ENCODE measurements at places on chromosomes 12 and 14.

DNA sequence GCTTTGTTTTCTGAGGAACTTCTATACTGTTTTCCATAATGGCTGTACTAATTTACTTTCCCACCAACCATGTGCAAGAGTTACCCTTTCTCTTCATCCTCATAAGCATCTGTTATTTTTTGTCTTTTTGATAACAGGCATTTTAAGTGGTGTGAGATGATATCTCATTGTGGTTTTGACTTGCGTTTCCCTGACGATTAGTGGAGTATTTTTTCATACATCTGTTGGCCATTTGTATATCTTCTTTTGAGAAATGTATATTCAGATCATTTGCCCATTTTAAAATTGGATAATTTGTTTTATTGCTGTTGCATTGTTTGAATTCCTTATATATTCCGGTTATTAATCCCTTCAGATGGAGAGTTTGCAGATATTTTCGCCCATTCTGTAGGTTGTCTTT, 10.2 kb upstream of the HMGA2 start:
- no peak for DNase-seq

GRCh38 chr12:26126340-26127284, 1.8 kb upstream of the BHLHE41 start:
- DNase-seq = no peak

- DNase-seq = no peak
Observed at GRCh38 chr14:96631621-96632362, 129.6 kb downstream of the PAPOLA start.

DNA sequence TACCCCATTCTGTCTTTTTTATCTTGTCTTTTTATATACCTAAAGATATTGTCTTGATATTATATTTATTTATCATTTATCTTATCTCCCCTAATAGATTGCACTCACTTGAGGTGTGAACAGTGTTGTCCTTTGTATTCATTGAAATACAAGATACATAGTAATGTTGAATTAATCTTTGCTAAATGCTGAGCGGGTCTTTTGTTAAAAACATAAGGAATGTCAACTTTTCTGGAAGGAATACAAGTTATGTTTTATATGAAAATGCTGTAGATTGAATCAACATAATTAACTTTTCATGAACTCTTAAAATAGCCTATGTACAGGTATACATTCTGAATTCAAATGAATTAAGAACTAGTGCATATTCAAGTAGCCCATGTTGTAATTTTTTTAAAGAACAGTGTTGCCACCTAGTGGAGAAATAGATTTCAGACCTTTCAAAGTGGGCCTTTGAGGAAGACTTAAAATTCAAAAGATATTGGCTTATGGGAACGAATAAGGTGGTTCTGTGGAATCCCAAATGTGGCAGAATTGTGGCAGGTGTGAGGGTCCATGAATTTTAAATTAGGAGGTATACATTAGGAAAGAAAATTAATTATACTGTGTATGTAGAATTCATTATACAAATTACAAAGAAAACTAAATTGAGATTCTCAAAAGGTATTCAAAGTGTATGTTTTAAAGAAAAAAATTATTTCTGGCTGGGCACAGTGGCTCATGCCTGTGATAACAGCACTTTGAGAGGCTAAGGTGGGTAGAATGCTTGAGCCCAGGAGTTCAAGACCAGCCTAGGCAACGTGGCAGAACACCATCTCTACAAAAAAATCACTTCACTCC, 19.1 kb downstream of the BBOF1 start:
- no peak for DNase-seq

DNA sequence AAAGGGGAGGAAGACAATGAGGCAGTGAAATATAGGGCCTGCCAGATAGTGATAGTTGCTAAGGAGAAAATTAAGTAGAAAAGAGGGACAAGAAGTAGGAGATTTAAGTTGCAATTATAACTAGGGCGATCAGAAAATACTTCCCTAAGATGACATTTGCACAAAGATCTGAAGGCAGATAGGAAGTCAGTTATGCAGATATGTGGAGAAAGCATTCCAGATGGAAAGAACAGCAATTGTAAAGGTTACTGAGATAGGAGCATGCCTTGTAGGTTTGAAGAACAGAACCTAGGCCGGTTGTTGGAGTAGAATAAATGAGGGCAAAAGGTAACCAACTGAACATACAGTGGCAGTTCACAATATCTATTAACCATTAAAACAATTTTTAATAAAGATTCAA, 21.4 kb upstream of the ACTR6 start:
- DNase-seq = no peak

DNA sequence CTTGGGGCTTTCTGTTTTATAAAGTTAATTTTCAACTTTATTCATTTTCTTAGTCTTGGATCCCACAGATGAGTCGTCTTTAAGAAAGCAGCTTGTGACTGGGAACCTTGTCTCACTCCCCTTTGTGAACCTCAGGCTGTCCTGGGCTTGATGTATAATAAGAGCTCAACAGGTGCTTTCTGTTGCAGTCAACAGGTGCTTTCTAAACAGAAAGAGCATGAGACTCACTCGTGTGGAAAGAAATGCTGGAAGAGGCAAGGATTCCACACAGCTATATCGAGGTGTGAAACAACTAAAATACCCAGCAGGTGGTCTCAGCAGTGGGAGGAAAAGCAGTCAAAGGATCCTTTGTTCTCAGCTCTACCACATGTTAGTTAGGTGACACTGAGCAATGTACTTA, 398.9 kb downstream of the EGLN3 start:
- no peak for DNase-seq

GRCh38 chr14:90305176-90305601, 26.6 kb downstream of the NRDE2 start:
- DNase-seq = no peak

DNA sequence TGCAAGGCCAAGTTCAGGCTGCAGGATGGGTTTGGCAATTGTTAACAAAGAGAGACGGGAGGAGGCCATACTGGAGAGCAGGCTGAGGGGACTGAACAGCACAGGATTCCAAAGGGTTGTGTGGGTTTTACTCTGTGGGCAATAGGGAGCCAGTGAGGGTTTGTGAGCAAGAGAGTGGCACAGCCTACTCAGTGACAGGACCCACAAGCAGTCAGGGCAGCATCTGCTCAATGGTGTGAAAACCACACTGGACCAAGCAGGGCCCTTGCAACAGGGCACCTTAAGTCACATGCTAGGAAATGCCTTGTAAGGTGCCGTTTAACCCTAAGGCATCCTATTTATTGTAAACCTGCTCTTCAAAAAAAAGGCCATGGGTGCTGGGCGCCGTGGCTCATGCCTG, 22.0 kb downstream of the SYNE3 start:
- no peak for DNase-seq

GRCh38 chr12:49843411-49843810, 505 bp upstream of the BCDIN3D start:
- no peak for DNase-seq

- DNase-seq = no peak
Observed at GRCh38 chr14:86626530-86626929, 1096.6 kb downstream of the FLRT2 start.

GRCh38 chr12:117967043-117967442, 1.7 kb downstream of the KSR2 start:
- DNase-seq = no peak

GRCh38 chr14:89899291-89899690, 55.2 kb downstream of the EFCAB11 start:
- no peak for DNase-seq

DNA sequence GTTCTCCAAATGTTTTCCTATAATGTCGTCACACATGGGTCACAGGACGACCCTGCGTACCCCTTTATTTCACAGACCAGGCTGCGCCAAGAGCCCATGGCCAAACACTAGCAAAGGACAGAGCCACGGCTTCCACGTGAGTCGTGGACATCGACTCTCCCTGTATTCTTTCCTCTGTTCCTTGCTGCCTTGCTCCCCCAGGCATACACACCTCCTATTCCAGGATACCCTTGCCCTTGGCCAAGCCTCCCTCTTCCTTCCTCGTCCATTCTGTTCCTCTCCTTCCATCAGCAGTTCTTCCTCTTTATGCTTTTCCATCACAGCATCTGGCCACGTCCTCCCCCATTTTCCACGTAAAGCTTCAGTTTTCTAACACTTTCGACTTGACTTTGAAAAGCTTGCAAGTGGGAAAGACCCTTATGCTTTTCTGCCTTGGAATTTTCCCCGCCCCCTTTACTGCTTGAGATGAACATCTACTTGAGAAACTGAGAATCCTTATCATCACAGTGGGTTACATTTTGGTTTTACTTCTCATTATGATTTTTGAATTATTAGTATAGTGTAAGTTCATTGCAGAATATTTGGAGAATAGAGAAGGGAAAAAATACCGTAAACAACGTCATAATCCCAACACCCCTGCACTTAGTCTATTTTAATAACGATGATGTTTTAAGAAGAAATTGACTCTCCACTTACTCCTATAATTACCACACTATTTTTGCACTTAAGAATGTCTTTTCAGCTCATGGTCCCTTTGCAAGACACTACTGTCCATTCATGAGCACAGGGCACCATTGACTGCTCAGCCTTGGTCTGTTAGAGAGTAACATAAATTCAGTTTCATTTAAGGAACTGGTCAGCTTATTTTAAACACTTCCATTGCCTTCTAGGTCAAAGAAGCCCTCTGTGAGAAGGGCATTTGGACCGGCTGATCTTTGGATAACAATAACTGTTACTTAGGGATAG, 15.8 kb upstream of the NINJ2 start:
- DNase-seq = no peak

DNA sequence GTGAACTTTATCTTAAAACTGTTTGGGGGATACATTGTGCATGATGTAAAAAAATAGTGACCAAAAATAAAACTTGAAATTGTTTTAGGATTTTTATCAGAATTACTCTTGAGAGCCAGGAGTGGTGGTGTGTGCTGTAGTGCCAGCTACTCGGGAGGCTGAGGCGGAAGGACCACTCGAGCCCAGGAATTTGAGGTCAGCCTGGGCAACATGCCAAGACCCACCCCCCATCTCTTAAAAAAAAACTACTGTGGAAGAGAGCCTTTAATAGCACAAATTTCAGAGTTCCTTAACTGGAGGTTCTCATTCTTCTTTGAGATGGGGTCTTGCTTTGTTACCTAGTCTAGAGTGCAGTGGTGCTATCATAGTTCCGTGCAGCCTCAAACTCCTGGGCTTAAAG, 21.5 kb downstream of the CPSF2 start:
- DNase-seq = no peak

GRCh38 chr12:25500651-25501050, 52.4 kb downstream of the LMNTD1 start:
- no peak for DNase-seq

DNA sequence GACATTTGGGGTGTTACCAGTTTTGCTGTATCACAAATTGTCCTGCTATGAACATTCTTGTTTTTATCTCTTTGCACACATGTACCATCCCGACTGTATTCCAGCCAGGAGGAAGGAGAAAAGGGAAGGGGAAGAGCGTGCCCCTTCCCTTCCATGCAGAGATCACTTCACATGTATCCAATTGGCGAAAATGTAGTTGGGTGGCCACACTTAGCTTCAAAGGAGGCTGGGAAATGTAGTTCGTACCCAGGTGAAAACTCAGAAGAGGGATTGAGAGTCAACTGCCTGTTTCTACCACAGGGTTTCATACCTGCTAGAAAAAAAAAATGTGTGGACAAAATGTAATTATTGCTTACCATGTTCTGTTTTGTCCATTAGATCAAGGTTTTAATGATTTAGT, 189.1 kb upstream of the PELI2 start:
- DNase-seq = no peak

DNA sequence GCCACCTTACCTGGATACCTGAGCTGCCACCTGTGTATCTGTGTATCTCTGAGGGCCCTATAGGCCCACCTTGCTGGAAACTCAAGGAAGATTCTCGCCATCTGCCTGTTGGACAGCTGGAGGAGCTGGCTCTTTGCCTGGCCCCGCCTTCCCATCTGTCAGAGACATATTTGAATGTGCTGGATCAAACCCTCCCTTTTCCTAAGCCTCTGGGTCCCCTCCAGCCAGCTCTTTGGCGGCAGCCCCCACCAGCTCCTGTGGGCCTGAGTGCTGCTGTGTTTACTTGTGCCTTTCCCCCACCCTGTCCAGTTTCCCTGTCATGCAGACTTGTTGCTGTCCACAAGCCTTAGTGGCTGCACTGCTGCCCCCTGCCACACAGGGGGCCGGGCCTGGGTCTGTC, 55.9 kb upstream of the SRSF5 start:
- DNase-seq = no peak

DNA sequence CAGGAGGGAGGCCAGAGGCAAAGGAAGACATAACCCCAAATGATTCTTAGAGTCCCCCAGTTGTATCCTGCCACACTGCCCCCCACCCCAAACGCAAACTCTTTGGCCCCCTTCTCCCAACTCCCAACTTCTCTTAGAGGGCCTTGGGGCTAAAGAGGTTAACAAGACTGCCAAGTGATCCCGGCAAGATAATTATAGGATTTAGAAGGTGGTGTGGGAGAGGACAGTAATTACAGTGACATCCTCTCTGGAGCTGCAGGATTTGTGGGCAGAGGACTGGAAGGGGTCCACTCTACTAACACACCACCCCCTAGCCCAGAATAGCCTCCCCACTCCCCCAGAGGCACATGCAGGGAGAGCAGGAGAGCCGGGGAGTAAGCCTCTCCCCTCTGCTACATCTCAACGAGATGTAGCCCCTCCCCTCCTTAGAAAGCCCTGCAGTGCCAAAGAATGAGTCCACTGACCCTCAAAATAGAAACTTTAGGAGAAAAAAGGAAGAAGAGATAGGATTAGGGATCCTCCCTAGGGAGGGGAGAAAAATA, 5.3 kb upstream of the GDF11 start:
- DNase-seq = no peak

DNA sequence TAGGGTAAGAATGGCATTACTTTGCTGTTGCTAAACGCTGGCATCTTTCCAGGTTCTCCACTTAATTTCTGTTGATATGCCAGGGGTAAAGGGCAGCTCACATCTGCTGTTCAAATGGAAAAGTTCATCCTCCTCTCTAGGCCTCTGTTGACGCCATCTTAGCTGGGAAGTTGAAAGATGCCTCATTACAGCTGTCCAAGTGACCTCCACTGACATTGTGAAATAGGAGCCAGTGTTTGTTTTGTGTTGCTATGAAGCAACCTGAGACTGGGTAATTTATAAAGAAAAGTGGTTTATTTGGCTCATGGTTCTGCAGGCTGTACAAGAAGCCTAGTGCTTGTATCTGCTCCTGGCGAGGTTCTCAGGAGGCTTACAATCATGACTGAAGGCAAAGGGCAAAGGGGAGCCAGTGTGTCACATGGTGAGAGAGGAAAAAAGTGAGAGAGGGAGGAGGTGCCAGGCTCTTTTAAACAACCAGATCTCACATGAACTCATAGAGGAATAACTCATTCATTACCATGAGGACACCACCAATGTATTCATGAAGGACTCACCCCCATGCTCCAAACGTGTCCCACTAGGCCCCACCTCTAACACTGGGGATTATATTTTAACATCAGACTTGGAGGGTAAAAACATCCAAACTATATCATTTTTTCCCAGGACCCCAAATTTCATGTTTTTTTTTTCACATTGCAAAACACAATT, 3.2 kb upstream of the ADAM21 start:
- no peak for DNase-seq

All from activated T-helper 1 cell treated with anti-CD3 and anti-CD28 coated beads, Interleukin-2, amount 50 U/mL, for 16 hours (primary cell).